NCI-H69 (cell line): ENCODE measurements at places on chromosomes 11 and 22.

DNA sequence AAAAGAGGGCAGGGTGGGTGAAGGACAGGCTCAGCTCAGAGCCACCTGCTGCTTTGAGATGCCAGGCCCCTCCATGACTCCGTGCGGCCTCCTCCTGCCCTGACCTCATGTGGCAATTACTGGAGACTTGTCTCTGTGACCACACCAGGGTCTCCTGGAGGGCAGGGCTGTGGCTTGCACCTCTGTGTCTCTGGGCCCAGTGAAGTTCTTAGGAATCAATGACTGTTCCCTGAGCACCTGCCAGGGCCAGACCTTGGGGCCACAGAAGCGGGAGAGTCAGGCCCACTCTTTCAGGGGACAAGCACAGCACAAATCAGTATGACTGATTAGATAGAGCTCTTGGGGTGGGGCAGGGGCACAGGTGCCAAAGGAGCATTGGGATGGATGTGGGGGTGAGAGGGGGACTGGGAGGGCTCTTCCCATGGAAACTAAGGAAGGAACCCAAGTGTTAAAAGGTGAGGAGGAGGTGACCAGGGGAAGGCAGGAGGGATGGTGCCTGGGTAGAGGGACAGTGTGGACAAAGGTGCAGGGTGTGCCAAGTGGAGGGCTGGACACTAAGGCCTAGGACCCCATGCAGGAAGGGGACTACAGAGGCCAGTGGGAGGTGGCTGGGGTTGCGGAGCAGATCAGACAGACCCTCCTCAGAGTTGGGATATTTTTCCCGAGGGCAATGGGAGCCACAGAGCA lies 77.3 kb upstream of the SHISAL1 start:
- DNase-seq, result no peak

DNA sequence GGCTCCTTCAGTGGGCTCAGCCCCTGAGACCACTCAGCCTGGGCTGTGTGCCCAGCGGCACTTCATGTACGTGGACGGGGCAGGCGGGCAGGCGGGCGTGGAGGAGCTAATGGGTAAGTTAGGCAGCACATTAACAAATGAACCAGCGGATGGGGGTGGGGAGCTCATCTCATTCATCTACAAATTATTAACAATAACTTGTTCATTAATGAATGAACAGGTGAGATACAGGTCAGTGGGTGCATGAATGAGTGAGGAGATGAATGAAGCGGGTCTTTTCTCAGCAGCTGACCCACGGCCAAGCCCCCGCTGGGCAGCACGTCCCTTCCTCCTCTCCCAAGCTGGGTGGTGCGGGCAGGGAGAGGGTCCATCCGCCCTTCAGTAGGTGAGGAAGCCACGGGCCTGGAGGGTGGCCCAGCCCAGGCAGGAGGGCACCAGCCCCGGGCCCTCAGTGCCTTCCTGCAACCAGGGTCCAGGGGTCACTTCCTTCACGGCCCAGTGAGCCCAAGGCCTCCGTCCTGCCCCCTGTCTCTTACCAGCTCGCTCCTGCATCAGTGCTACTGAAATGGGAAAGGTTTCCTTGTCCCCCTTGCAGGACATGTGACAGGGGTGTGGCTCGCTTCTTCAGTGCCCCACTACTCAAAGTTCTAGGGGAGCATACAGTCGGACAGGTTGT lies 60.5 kb upstream of the KCNQ1OT1 start:
- no peak for DNase-seq

DNA sequence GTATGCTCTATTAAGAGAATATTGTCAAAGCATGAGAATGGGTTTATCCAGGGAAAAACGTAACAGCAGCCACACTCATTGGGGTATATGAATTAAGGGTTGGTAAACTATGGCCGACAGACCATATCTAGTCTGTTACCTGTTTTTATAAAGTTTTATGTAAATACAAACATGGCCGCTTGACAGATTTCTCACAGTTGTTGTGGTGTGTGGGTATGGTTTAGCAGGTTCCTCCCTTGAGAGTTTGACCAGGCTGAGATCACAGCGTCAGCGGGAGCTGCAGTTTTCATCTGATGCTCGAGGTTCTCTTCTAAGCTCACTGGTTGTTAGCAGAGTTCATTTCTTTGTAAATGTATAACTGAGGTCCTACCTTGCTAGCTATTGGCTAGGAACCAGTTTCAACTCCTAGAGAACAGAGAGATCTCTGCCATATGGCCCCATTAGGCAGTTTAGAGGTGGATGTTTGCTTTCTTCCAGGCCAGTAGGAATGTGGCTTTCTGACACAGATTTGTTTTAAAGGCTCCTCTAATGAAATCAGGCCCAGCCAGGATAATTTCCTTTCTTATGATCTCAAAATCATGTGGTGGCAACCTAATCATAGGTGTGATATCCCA lies 45.5 kb upstream of the GRIK4 start:
- DNase-seq, result peak; percentile 54

- peak; percentile 77 for DNase-seq
Measured at GRCh38 chr22:32080904-32081303, 37.8 kb downstream of the SLC5A1 start.

GRCh38 chr22:20156042-20156389 lies 5.2 kb upstream of the CCDC188 start:
- DNase-seq, result no peak
